Activated CD8-positive, alpha-beta memory T cell treated with anti-CD3 and anti-CD28 coated beads, Interleukin-2, amount 50 U/mL, for 4 hours (primary cell): ENCODE measurements at places on chromosomes 16 and 17.

- no peak for DNase-seq
These were observed 279.6 kb downstream of the HS3ST3B1 start for GRCh38 chr17:14580499-14580898.

DNA sequence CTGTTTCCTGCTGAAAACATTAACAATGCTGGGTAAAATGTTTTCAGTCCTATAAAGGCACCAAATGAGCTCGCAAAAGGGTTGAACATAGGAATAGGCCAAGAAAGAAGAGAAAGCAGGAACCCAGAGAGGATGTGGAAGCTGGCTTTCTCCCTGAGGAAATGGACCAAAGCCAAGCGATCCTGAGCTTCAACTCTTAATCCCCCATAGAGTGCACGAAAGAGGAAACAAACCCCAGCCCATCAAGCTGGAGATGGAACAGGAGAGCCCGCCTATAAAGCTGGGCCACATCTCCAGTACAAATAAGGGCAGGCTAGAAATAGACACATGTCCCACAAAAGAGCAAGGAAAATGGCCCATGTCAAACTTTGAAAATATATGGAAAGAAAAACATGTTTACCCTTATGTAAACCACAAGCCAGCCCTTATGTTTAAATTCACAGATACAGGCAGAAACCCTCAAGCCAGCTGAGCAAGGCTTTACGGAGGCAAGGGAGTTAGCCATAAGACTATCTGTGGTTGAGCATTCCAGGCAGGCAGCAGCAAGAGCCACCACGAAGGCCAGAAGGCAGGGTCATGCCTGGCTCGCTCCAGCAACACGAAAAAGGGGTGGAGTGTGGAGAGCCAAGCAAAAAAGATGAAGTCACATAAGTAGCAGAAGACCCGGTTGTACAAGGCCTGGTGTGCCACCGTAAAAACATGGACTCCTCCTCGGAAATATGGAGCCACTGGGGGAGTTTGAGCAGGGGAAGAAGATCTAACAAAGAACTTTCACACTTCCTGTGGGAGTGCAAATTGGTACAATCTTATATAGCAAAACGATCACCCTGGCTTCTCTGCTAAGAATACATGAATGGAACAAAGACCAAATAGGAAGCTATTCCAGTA, 27.8 kb downstream of the COPRS start:
- no peak for DNase-seq

DNA sequence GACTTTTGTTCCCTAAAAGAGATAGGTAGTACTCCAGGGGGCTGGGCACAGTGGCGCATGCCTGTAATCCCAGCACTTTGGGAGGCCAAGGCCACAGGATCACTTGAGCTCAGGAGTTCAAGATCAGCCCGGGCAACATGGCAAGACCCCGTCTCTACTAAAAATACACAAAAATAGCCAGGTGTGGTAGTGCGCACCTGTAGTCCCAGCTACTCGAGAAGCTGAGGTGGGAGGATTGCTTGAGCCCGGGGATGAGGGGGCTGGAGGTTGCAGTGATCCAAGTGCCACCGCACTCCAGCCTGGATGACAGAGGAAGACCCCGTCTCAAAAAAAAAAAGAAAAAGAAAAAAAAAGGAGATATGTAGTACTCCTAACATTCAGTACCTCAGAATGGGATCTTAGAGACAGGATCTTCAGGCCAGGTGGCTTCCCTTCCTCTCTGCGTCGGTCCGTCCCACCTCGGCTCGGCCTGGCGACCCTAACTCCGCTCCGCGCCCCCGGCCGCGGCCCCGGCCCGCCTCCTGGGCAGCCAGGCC, 89.6 kb downstream of the CDC27 start:
- peak; percentile 18 for DNase-seq

DNA sequence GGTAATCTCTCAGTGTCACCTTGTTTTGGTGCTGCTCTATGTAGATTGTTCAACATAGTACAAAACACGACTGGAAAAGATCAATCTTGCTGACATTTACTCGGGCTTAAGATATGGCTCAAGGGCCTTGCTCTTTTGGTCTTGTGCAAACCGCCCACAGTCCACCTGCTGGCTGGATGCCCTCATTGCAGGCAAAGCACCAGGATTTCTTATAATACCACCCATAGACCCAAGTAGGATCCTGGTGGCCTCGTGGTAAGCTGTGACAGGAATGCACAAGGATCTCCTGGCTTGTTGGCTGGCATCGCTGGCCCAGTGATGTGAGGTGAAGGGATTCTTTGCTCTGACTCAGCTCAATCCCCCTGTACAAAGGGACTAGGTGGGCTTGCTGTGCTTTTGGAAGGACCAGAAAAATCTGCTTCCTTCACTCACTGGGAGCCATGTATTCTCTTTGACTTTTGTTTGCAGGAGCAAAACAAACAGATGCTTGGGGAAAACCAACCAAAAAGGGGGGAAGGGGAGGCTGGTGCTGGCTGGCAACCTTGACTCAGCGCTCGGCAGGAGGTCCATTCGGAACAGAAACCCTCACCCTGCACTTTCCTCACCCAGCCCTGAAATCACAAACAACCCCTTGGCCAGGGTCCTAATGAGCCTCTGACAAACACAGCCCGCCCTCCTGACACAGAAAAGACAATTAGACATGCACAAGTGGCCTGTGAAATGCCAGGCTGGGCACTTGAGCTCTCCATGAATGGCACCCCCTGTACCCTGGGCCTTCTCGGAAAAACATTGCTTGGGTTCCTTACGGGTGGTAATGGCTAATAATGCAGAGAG, 36.6 kb upstream of the MED9 start:
- DNase-seq: peak; percentile 80

GRCh38 chr16:17585449-17586074, 114.8 kb upstream of the XYLT1 start:
- no peak for DNase-seq

DNA sequence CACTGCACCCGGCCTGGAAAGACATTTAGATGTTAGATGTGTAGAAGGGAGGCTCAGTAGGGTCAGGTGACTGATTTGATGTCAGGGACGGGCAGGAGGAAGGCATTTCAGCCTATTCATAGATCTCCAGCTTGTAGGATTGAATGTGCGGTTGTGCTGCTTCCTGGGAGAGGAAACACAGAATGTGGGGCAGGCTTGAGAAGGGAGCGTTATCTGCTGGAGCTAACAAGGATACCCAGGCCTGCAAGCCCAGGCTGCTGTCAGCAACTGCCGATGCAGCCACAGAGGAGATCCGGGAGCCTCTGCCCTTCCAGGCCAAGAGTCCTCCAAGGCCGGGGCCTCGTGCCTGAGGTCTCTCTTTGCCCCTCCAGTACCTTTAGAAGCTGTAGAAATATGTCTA, 205.6 kb downstream of the SPECC1 start:
- DNase-seq: no peak

DNA sequence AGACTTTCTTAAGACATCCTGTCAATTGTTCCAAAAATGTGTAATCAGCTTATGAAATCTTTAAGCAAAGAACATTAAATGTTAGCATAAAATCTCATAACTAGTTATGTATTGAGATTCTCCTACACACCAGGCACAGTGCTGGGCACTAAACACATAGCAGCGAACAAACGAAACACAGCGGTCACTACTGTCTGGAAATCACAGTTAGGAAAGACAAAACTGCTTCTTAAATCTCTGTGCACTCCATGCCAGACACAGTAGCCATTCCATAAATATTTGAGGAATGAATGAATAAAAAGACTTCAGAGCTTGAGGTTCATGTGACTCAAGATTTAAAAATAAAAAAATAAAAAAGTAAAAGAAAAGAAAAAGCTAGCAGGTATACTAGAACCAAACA, 20.1 kb downstream of the TOX3 start:
- DNase-seq: no peak

DNA sequence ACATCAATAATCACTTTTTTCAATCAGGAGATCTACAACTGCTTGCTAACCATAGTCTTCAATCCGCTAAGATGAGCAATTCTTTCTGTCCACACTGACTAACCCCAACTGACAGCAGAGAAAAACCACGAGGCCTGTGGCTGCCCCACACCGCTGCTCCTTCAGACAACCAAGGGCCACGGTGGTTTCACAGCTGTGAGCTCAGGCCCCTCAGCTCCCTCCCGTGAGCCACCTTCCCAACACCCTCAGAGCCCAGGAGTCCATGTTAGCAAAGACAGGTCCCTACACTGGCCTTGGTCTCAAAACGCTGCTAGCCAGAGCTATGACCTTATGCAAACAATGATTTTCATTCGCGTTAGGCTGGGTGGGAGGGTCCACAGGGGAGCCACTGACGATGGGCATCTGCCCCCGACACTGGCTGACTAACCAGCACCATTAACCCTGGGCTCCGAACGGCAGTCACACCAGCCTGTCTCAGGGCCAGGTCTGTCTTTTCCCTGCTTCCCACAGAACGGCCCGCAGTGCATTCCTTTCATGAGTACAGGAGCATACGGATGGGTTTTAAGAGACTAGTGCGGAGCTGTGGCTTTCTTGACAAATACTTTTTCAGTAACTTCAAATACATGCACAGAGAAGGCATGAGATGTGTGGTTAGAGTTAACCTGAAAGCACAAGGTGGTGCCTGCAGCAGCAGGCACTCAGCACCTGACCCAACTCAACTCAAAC, 67.3 kb downstream of the ANKRD11 start:
- peak; percentile 70 for DNase-seq

GRCh38 chr17:70552230-70552981, 383.1 kb downstream of the KCNJ2 start:
- DNase-seq: no peak

DNA sequence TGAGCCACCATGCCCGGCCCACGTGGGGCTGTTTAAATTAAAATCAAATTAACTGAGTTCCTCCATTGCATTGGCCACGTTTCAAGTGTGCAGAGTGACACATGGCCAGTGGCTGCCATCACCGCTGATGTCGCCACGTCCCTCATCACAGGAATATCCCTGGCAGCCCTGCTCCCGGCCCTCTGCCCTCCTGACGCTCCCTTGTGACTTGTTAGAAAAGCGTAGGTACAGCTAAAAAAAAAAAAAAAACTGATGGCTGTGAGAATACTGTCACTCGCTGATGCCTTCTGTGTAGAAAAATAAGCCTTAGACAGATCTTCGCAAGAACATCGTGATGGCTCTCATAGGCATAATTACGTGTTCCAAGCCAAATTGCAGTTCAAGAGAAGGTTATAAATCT, 21.7 kb downstream of the CARHSP1 start:
- no peak for DNase-seq

GRCh38 chr16:57797216-57797525, 5.1 kb downstream of the KIFC3 start:
- DNase-seq: no peak

- no peak for DNase-seq
These were observed 5.6 kb downstream of the VAC14 start for GRCh38 chr16:70795296-70795912.

- DNase-seq: no peak
These were observed 64.4 kb downstream of the ABCC6 start for GRCh38 chr16:16158741-16159374.

GRCh38 chr17:17151962-17152361, 54.2 kb downstream of the PLD6 start:
- DNase-seq: no peak
